Heart right ventricle (tissue), 16 donors: ENCODE measurements at places on chromosomes 16 and 17.
A peak's percentile ranks its signal among the peaks of the same experiment; 100 is the strongest.

GRCh38 chr16:81758376-81758775 is 20.7 kb upstream of the PLCG2 start:
- no peak for DNase-seq

DNA sequence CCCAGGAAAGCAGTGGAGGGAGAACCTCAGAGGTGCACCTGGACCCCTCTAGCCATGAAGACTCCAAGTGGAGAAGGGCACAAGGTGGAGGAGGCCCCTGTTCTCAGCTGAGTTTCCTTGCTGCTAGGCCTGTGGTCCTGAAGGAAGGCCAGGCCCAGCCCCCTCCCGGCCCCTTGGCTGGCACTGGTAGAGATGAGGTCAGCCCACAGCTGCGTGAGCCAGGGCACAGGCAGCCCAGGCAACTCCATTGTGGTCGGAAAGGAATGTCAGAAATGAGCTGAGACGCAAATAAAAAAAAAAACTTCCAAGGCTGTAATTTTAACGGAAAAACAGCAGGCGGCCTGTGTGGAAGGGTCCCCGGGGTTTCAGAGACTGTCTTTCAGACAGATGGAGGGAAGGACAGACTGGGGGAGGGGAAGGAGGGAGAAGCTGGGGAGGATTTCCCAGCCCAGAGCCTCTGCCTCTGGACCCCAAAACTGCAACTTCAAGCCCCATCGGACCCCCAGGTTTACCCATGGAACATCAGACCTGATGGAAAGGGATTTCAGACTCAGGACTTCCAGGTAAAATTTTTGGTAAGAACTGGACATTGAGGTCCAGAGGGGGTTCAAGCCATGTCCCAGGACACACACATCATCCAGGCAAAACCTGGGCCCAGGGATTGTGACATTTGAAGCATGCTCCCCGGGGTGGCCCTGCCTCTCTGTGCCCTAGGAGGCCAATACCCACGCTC is 25.6 kb upstream of the MRPS23 start:
- peak; percentile 80 for DNase-seq

DNA sequence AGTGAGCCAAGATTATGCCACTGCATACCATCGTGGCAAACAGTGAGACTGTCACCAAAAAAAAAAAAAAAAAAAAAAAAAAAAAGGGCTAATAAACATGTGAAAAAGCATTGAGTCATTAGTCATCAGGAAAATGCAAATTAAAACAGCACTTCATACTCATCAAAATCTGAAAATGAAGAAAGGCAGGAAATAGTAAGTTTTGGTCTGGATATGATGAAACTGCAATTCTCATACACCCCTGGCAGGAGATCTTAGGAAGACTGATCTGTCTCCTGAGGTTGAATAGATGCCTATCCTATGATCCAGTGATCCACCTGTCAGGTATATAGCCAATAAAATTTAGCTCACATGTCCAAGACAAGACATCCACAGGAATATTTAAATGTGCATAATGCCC is 212.7 kb downstream of the CPPED1 start:
- DNase-seq = no peak

- no peak for DNase-seq
These were observed 3.9 kb upstream of the MRPS23 start for GRCh38 chr17:57853695-57854094.

GRCh38 chr17:77798031-77798430 is 160.5 kb upstream of the TNRC6C start:
- no peak for DNase-seq

- DNase-seq = peak; percentile 51
These were observed 78.7 kb downstream of the N4BP1 start for GRCh38 chr16:48531011-48531962.
